ENCODE measurements at places on chromosomes 1 and 21. TPM values are rescaled to one million over a fixed set of nuclear protein-coding genes. Genes with fewer than 3 reads are reported as not detected.

NDUFS2 gene
- 131 TPM for total RNA-seq

ATP1A4 gene
- total RNA-seq = 0.98 TPM

PLA2G2F gene
- not detected for total RNA-seq

HRNR gene
- total RNA-seq = not detected

SLAMF9 gene
- not detected for total RNA-seq

DNA sequence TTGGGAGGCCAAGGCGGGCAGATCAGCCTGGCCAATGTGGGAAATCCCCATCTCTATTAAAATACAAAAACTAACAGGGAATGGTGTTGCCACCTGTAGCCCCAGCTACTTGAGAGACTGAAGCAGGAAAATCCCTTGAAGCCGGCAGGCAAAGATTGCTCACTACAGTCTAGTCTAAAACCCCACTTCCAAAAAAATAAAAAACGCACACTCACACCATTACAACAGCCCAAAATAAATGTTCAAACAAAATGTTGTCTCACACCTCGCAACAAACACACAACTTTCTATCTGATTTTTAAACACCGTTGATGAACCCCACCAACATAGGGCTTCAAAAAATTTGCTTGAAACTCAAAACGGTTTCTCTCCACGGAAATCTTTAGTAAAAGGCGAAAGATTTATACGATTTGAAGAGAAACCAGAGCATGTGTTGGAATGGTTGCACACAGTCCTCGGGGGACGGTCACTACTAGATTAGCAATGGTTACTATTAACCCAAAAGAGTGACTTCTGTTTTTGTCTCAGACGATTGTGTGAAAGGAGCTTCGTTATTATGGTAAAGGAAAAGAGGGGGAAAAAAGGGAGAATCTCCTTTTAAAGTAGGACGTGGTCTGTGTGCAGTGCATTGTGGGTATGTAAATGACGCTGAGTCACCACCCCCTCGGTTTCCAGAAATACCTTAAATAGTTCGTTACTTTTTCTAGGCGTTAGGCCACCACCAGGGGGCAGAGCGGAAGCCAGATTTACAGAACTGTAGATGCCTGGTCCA, at the start of gene RNU5D-1:
TSS of gene RNU5D-1 (minus strand) at position 430 of the 772 bp plus-strand sequence.
- H3K36me3 ChIP-seq = no peaks in the 10 kb centered on the region
- peak within 1 kb of the TSS; percentile 34 for H3K4me3 ChIP-seq
- H3K27ac ChIP-seq = peak within 1 kb of the TSS; percentile 78
- peak; percentile 98 for DNase-seq

- no peak for DNase-seq
- no peak overlapping the region for H3K4me3 ChIP-seq
- H3K4me1 ChIP-seq = peaks cover 21% of the 10 kb centered on the region
- no peak overlapping the region for H3K27ac ChIP-seq
- H3K27me3 ChIP-seq = no peaks in the 10 kb centered on the region
Measured at GRCh38 chr21:17688912-17689874, 76.5 kb upstream of the BTG3 start.

GRCh38 chr1:29986986-29987385, 736.4 kb downstream of the MATN1 start:
- no peaks in the 10 kb centered on the region for H3K36me3 ChIP-seq
- no peak overlapping the region for H3K4me3 ChIP-seq
- no peaks in the 10 kb centered on the region for H3K4me1 ChIP-seq
- DNase-seq = peak; percentile 86
- no peak overlapping the region for H3K27ac ChIP-seq

GRCh38 chr1:226643177-226643576, 94.6 kb downstream of the STUM start:
- H3K4me1 ChIP-seq = peaks cover 95% of the 10 kb centered on the region
- H3K36me3 ChIP-seq = peaks cover 27% of the 10 kb centered on the region
- no peak overlapping the region for H3K4me3 ChIP-seq
- no peak for DNase-seq

GRCh38 chr1:225412803-225413351, 15.0 kb downstream of the LBR start:
- no peak for DNase-seq
- H3K4me1 ChIP-seq = peaks cover 66% of the 10 kb centered on the region
- H3K36me3 ChIP-seq = peaks cover 64% of the 10 kb centered on the region
- no peak overlapping the region for H3K4me3 ChIP-seq
- no peaks in the 10 kb centered on the region for H3K27me3 ChIP-seq

GRCh38 chr1:112983537-112984131, 27.6 kb upstream of the SLC16A1 start:
- no peak for DNase-seq
- no peak overlapping the region for H3K4me3 ChIP-seq
- no peak overlapping the region for H3K27ac ChIP-seq
- peaks cover 42% of the 10 kb centered on the region for H3K4me1 ChIP-seq
- no peaks in the 10 kb centered on the region for H3K27me3 ChIP-seq
- H3K36me3 ChIP-seq = no peaks in the 10 kb centered on the region

DNA sequence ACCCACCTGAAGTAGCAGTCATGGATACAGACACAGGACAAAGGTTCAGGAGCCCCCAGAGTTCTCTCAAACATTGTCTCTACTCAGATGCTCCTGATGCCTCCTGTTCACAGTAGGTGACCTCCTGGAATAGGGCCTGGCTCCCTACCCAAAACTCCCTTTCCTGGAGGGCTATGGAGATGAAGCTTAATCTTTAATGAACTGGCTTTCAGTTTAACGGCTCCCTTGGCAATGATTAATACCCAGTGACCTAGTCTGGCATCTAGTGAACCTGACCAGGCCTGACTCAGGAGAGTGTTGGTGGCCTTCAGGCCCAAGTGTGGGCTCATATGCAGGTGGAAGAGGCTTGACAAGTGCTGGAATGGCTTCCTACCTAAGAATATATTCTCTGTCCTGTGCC, 65.2 kb upstream of the TRABD2B start:
- no peak for DNase-seq
- H3K4me3 ChIP-seq = no peak overlapping the region
- no peaks in the 10 kb centered on the region for H3K27me3 ChIP-seq
- H3K27ac ChIP-seq = no peak overlapping the region
- H3K4me1 ChIP-seq = peaks cover 20% of the 10 kb centered on the region
- no peaks in the 10 kb centered on the region for H3K36me3 ChIP-seq

GRCh38 chr1:221527302-221527701, 214.6 kb downstream of the DUSP10 start:
- H3K36me3 ChIP-seq = no peaks in the 10 kb centered on the region
- no peaks in the 10 kb centered on the region for H3K4me1 ChIP-seq
- no peak for DNase-seq
- H3K27me3 ChIP-seq = no peaks in the 10 kb centered on the region

GRCh38 chr1:171600862-171601261, 21.2 kb upstream of the MYOCOS start:
- no peak for DNase-seq
- no peak overlapping the region for H3K27ac ChIP-seq
- H3K27me3 ChIP-seq = no peaks in the 10 kb centered on the region
- no peaks in the 10 kb centered on the region for H3K36me3 ChIP-seq

Measured in esophagus muscularis mucosa (tissue), 4 donors.